Islet precursor cell (in vitro differentiated cells): ENCODE measurements at places on chromosomes 1 and 21.

DNA sequence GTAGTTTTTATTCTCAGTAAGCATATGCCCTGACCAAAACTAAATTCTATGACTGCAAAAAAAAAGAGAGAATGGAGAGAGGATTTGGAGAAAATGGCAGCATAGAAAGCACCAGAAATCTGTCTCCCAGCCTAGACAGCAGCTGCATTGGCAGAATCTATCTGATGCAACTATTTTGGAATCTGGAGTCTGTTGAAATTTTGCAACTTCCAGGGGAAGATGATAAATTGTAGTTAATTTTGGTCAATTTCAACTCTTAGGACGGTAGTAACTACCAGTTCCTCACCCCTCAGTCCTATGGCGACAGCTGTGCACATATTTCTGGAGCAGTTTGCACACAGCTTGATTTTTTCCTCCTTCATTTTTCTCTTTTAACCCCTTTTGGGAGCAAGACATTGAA is 10.9 kb downstream of the EXO5 start:
- no peak for DNase-seq

DNA sequence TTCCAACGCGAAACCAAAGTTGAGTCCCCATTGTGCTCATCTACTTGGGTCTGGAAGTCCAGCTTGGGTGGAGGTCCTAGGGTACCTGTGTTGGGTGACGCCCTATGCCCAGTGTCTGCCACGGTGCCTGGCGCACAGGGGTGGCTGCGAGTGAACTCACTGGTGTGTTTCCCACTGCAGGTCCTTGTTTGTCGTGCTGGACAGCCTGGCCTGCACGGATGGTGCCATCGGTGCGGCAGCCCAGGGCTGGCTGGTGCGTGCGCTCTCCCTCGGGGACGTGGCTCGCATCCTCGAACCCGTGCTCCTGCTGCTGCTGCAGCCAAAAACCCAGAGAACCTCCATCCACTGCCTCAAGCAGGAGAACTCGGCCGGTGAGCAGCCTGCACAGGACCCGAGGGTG is 80.4 kb upstream of the MORC3 start:
- no peak for DNase-seq

DNA sequence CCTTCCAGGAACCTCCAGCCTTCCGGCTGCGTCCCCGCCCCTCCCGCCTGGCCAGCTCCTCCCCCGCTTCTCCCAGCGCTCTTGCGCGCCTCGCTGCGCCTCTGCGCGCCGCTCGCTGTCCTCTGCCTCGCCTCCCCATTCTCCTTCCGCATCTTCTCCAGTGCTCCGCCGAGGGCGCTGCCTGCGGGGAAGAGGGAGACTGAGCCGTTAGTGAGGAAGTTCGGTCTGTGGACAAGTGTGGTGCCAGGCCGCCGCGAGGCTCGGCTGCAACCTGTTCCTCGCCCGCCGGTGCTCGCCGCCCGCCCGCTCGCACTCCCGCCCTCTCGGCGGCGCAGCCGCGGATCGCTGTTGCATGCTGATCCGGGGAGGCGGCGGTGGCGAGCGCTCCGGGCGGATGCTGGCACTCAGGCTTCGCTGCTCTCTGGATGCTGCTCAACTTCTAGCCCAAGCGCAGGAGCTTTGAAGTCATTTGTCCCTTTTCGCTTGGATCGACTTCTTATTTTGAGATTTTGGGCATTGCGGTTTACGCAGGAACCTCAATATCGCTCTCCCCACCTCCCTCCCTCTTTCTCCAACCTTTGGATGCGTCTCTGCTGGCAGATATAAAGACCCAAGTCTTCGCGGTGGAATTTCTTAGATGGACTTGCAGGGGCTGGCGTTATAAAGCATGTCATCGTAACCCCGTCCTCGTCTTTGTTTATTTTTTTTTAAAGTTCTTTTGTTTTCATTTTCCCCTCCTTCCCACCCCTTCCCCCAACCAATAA is 614 bp upstream of the CACNA1E start:
- peak; percentile 82 for DNase-seq

DNA sequence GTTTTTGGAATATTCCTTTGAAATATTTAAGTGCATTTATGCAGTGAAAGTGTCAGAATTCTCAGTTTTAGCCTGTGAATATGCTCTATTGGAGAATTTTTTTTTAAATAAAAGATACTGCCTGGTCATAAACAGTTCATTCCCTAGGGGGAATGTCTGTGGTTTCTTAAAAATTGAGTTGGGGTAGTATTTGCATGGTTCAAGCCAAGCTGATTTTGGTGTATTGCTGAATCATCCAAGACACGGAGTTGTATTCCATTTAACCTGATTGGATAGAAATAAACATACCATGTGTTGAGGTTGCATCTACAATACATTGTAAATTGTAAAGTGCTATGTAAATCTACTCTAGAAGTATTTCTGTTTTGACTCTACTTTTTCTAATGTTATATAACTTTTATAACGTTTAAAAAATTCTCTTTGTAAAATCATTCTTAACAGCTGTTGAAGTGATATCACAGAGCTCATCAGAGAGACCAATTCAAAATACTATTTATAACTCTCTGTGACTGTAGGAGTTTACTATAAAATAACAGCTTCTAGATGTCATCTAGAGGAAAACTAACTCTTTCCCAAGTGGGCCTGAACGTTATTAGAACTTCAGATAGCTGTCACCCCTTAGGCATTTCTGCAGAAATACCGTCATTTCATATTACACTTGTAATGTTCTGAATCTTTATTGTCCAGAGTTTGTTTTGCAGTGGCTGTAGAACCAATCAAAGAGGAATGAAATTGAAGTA is 199.1 kb downstream of the USP25 start:
- DNase-seq, result no peak

- DNase-seq, result peak; percentile 67
Observed at GRCh38 chr1:230215031-230215430, 148.0 kb downstream of the GALNT2 start.

DNA sequence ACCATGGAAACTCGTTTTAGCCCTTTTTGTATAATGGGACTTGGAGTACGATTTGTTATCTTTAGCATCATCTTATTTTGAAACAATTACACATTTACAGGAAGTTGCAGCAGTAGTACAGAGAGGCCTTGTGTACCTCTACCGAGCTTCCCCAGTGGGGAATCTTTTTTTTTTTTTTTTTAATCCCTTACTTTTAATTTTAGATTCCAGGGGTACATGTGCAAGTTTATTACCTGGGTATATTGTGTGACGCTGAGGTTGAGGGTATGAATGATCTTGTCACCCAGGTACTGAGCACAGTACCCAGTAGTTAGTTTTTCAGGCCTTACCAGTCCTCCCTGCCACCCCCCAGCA is 45.9 kb downstream of the HHAT start:
- no peak for DNase-seq

DNA sequence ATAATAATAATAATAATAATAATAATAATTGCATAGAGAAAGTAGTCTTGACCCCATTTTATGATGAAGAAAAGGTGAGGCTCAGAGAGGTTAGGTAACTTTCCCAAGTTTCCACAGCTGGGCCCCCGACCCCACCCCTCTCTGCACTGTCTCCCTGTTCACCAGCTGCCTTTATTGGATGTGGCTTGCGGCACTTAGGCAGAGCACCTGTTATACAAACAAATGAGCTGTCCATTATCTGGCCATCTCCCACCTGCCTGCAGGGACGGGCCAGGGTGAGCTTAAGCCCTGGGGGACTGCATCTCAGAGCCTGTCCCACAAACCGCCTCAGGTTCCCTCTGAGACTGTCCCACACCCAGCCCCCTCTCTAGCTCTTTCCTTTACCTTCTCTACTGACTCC is 10.1 kb upstream of the EFNA1 start:
- DNase-seq, result peak; percentile 71

DNA sequence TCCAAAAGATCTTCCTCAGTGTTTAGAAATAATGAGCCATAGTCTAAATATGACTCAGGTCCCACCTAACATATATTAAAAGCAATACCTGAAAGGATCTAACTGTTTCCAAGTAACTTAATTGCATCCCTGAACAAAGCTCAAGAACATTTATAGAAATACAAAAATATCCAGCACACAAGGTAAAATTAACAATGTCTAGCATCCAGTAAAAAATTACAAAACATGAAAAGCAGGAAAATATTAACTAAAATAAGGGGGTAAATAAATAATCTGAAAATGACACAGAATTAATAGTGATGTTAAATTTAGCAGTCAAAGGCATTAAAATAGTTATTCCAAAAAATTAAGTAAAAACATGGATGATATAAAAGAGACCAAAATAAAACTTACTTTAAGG is 21.3 kb upstream of the VANGL1 start:
- no peak for DNase-seq

DNA sequence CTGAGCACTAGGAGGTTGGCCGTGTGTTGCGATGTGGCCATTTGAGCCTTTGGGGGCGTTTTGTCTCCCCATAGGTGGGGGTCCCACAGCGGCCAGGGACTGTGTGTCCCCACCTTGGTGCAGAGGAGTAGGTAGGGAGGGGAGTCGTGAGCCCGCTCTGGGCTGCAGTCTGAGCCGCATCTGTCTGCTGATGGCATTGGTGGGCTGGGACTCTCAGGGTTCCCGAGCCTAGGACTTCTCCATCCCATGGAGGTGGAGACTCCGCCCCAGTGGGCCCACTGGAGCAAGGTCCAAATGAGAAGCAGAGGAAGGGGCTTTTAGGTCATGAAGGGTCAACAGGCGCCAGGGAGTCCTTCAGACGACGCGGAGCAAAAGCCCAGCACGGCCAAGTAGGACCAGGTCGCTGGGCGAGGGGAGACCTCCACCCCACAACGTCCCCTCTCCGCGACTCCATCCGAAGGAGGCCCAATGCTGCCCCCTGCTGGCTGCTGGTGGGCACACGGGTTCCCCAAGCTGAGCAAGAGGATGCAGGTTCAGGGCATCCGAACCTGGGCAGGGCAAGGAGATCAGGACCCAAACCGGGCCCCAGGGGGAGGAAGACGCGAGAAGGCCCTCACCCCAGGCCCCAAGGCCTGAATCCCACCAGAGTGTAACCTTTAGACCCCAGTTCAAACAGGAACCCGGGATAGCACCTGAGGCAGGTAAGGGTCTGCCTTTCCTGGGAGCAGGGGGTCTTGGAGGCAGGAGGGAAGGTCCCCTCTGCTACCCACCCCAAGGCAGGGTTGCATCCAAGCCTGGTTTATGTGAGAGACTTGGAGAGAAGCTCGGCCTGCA is 14.9 kb downstream of the TTC34 start:
- peak; percentile 25 for DNase-seq

DNA sequence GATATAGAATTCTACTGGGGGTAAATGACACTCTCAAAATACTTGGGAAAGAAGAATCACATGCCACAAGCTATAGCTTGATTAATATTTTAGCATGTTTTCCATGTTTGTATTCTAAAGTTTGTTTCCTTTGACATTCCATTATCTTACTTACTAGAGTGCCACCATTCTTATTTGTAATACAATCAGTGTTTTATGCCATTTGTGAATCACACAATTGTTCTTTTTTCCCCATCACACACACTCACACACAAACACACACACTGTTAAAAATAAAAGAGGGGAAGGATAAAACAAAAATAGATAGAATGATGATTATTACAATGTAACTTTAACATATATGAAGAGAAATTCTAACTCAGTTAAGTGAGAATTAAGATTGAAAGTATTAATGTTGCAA is 16.0 kb upstream of the TEKT2 start:
- no peak for DNase-seq

GRCh38 chr1:11924334-11925195 is 1.7 kb downstream of the KIAA2013 start:
- no peak for DNase-seq

DNA sequence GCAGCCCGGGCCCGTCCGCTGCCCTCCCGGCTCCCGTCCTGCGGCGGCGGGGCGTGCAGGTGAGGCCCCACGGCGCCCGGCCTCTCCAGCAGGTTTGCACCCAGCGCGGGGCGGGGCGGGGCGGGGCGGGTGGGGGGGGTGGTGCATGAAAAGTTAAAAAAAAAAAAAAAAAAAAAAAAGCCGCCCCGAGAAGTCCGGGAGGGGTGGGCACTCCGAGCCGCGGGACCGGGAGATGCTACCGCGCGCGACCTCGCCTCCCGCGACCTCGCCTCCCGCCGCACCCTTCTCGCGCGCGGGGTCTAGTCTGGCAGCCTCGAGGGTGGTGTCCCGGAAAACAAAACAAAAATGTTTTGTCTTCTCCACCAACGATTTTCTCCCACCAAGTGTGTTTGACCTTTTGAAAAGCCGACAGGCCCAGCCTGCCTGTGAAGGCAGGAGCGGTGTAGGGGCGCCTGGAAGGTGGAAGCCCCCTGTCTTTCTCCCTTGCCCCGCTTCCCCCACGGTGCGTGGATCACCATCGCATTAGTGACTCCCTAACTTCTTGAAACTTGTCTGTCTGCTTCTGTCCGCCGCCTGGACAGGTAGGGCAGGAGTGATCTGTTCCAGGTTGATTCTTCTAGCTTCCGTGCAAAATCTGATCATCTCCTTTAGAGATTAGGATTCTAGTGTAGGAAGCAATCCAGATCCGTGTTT is 569 bp downstream of the RCAN3 start:
- no peak for DNase-seq

- peak; percentile 44 for DNase-seq
Observed at GRCh38 chr1:115479055-115479482, 141.0 kb upstream of the NGF start.

DNA sequence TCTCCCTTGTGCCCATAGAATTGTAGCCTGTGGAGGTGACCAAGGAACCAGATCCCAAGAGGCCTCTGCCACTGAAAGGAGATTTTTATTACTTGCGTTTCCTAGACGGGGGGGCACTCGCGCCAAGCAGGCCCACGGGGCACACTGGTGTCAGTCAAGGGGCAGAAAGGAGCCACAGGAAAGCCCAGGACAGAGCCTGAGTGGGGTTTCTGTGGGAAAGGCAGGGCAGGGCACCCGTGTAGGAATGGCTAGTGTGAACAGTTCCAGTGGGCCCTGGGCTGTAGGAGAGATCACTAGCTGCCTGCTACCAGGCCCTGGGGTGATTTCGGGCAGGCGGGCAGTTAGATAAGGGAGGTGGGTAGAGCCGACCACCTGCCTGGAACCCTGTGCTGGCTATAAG is 70.8 kb downstream of the ADARB1 start:
- DNase-seq, result peak; percentile 25

DNA sequence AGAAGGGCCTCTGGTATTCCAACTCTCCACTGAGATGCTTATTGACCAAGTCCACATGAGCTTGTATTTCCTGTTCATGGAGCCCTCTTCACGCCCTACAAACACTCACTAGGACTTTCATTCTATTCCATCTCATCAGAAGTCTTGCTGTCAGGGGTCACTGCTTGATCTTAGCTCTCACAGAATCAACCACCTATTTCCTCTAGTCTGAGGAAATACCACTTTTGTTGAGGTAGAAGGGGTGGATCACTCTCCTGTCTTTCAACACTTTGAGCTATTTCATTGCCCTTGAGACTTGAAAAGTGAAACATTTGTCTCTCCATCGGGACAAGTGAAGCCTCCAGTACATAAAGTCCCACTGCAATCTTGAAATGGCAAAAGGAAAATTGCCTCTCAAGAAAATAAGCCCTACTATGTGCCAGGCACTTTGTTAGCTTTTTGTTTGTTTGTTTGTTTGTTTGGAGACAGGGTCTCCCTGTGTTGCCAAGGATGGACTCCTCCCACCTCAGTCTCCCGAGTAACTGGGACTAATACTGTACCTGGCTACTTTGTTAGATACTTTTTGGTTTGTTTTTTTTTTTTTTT is 19.8 kb upstream of the FAM110D start:
- no peak for DNase-seq
